Foreskin keratinocyte (primary cell): ENCODE measurements at places on chromosomes 6 and 20. TPM values are rescaled to one million over a fixed set of nuclear protein-coding genes. Genes with fewer than 3 reads are reported as not detected.

Gene PGC
- total RNA-seq = not detected in 2 replicates

Gene BPIFA1
- total RNA-seq = not detected in 2 replicates

Gene UTRN
- 40.2 and 45.6 TPM in 2 replicates for total RNA-seq

Gene ZNF165
- 5.3 and 6.8 TPM in 2 replicates for total RNA-seq

Gene AGPAT4
- total RNA-seq = 3.9 and 5.8 TPM in 2 replicates

Gene NKAIN2
- not detected in 2 replicates for total RNA-seq

Gene ENPP4
- 0.07 and 0.14 TPM in 2 replicates for total RNA-seq

Gene PRRT1
- 0.21 and 0.37 TPM in 2 replicates for total RNA-seq

GRCh38 chr20:57384953-57385761 lies 6.0 kb upstream of the RBM38 start:
- DNase-seq = no peak

DNA sequence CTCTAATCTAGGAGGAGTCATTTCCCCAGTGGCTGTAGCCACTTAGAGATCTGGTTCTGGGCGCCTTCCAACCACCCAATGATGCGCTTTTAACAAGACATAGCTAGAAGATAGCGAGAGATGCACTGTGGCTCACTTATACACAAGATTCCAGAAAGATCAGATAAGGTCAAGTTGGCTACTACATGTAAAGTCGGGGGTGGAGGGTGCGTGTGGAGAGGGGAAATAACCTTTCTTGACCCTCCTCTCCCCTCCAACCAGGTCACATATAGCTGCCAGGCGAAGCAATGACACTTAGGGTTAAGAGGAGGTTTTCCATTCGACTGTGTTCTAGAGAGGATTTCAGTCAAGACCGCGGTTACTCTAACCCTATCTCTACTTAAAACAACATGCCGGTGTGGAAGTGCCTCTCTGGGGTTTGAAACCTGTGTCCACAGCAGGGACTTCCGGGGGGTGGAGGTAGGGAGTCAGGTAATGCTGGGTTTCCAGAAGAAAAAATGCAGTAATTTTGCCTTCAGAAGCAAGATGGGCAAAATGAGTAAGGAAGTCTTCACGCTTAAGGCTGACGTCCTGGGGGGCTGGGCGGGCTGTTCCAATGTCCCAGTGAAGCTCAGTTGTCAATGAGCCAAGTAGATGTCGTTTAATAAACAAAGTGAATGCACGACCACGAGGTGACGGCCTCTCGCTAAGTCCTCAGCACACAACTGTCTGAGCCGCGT lies 1.8 kb upstream of the SIM1 start:
- DNase-seq = no peak

DNA sequence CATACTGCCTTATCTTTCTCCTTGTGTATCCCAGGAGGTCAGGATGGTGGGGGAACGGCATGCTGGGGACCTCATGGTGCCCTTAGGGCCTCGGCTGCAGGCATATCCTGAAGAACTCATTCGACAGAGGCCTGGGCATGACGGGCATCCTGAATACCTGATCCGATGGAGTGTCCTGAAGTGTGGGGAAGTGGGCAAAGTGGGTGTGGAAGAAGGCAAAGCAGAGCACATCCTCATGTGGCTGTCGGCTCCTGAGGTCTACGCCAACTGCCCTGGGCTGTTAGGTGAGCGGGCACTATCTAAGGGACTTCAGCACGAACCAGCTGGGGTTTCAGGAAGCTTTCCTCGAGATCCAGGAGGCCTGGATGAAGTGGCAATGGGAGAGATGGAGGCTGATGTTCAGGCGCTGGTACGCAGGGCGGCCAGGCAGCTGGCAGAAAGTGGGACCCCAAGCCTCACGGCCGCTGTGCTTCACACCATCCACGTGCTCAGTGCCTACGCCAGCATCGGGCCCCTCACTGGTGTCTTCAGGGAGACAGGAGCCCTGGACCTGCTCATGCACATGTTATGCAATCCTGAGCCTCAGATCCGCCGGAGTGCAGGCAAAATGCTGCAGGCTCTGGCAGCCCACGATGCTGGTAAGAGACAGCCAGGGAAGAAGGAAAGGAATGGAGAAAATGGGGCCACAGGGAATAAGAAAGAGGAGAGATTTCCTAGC lies 2.4 kb downstream of the CUL9 start:
- DNase-seq = no peak

- DNase-seq = no peak
Observed at GRCh38 chr6:27617700-27618689, 145.1 kb upstream of the ZNF184 start.

- DNase-seq = no peak
Observed at GRCh38 chr6:84508981-84509380, 255.4 kb downstream of the TBX18 start.

DNA sequence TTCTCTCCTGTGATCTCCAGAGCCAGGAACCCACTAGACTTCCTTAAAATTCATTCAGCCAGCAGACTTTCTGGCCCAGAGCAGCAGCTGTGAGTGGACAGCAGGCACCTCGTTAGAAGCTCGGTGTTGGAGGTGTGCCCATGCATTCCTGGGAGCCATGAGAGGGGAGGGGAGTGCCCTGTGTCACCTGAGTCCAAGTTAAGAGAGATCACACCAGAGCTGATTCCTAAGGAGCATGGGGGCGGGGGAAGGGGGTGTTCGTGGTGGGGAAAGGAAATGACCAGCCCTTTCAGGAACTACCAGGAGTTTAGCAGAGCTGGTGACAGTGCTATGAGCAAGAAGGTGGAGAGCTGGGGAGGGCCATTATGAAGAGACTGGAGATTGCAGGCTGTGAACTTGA lies 46.9 kb downstream of the GFRA4 start:
- DNase-seq = no peak

DNA sequence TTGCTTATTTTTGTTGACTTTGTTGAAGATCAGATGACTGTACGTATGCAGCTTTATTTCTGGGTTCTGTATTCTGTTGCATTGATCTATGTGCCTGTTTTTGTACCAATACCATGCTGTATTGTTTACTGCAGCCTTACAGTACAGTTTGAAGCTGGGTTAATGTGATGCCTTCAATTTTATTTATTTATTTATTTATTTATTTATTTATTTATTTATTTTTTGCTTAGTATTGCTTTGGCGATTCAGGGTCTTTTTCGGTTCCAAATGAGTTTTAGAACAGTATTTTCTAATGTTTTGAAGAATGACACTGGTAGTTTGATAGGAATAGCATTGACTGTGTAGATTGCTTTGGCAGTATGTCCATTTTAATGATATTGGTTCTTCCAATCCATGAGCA lies 210.3 kb downstream of the EPM2A start:
- no peak for DNase-seq
